Panc1 (cell line): ENCODE measurements at places on chromosomes 3 and 15.

DNA sequence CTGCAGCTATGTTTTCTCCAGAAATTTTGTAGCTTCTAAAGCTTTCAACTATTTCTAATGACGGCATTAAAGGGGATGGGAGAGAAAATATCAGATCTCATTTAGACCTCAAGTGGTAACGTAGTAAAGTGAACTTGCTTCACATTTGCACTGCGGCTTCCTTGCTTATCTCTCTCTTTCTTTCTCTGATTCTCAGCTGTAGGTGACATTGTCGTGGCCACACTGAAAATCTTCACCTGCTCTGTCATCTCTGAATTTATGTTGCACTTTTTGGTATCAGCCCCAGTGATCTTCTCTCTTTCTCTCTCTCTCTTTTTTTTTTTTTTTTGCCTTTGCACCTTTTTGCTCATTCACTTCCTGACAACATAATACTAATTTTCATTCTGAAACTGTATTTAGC is 254.1 kb upstream of the SATB1 start:
- no peak for DNase-seq

DNA sequence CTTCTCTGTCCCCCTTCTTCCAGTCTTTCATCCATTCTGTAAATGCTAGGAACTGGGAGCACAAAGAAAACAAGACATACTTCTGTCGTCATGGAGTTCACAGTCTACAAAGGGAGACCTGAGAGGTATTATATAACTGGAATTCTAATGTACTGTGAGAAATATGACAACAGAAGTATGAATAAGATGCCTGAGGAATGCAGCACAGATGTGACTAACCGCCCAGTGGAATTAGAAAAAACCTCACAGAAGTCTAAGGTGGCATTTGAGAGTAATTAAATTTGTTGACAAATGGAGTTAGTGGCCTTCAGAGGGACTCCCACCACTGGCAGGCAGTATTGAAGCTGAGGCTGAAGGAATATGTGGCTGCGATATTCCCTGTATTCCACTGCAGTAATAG is 168.5 kb upstream of the FAM3D start:
- DNase-seq: no peak

DNA sequence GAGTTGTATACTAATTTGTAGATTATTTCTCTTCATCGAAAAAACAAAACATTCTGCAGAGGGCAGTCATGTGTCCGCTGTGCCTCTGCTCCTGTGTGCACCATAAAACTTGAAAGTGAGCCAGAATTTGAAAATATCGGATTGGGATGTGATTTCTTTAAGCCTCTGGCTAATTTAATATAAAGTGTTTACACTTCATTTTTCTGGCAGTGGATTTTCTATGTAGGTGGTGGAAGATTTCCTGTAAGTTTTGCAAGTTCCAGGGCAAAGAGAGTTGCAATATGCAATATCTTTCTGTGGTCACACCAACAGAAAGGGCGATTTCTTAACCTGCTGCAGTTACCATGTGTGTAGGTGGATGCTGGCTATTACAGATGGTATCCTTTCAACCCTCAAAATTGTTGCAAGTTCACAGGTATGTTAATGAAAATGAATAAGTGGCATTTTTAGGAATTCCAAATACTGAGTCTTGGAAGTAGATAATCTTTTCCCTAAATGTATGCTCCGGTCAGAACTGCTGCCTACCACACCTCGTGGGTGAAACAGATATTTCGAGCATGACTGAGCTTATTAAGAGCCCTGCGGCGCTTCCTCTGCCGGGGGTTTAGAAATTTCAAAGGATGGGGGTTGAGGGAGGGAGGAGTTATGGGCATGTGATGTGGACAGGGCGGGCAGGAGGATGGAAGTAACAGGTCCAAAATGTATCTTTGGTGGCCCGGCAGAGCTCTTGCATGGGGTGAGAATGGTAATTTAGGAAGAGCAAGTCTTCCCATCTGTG is 134.0 kb downstream of the PGPEP1L start:
- DNase-seq: no peak

GRCh38 chr15:91101608-91101920 is 1.5 kb downstream of the SV2B start:
- DNase-seq: no peak

GRCh38 chr15:85318048-85318731 is 62.2 kb upstream of the AKAP13 start:
- no peak for DNase-seq

- DNase-seq: no peak
Observed at GRCh38 chr3:189172668-189173419, 1.1 kb downstream of the TPRG1 start.

DNA sequence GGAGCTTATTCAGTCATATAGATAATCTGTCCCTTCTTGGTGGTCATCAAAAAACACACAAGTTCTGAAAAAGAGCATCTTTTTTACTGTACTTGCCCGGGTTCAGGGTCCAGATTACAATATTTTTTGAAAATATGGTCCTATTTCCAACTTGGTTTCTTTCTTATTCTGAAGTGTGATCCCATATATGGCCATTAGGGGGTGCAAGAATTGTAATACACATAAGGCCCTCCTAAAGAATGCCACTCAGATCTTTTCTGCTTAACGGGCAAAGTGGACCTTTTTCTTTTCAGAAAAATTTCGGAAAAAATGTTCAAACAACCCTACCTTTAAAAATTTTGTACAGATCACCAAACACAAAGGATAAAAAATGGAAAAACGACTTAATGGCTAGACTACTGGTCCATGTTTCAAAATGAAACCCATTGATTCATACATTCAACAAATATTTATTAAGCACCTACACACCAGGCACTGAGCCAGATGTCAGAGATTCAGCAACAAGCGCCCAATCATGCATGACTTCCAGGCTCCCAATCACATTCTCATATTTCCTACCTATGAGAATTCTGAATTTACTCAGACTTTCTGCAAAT is 102.0 kb upstream of the MYRIP start:
- DNase-seq: no peak

DNA sequence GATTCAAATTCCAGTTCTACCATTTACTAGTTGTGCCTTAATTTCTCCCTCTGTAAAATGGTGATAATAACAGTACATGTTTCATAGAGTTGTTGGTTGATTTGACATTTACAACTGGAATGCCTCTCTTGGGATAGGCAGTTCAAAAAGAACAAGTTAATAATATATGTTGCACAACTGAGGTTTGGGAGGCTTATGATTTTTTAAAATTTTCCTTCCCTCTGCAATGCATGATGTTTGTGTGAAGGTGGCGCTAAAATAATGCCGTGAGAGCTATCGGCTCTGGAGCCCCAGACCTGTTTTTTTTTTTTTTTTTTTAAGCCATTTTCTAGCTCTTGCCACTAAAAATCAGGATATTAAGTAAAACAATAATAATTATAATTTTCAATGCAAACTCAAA is 18.6 kb downstream of the DNAJB11 start:
- DNase-seq: no peak

- no peak for DNase-seq
Observed at GRCh38 chr3:153513236-153513635, 351.2 kb downstream of the RAP2B start.

- peak; percentile 33 for DNase-seq
Observed at GRCh38 chr3:161560008-161560637, 63.5 kb downstream of the OTOL1 start.

- DNase-seq: no peak
Observed at GRCh38 chr3:10373686-10374261, 52.9 kb upstream of the SEC13 start.

- DNase-seq: no peak
Observed at GRCh38 chr3:45181496-45181895, 35.3 kb upstream of the CDCP1 start.

DNA sequence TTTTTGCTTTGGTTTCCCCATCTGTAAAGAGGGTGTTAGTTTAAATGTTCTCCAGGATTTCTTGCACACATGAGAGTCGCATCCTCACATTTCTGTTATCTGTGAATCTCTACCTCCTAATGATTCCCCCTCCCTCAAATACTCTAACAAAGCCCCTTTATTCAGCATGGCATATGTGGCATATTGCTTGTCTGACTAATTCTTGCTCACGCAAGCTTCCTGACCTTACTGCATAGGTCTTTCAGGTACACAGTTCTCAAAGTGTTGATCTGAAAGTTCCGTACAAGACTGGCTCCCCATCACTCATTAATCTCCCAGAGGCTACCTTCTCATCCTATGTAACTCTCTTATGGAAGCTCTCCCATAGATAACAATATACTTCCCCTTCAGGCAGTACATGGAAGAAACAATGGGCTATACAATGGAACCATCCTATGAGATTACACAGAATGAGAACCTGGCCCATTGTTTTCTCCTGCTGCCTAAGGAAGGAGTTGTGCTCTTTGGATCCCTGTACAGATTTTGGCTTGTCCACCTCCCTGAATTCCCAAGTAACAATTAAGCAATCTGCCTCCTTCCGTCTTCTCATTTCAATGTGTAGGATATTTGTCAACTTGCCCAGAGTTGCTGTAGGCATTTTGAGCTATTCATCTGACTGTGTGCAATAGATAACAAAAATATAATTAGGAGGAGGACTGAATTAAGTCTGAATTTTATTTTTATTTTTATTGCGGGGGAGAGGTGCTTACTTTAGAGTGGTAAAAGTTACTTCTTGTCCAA is 51.0 kb downstream of the PPARG start:
- DNase-seq: no peak

DNA sequence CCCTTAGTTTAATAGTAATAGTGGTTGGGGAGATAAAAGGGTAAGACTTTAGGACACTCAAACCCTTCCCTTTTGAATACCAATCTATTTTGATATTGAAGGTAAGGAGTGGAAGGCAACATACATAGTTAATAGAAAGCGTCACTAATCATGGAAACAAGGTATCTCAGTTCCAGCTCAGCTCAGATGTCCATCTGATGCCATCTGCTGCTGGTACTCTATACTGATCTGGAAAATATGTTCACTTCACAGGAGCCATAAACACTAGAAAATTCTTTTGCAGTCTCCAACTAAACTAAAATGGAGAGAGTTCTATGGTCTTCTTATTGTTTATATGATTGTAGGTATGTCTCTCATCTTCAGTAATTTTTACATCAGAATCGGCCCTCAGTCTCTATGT is 1777.1 kb downstream of the OTOL1 start:
- no peak for DNase-seq

DNA sequence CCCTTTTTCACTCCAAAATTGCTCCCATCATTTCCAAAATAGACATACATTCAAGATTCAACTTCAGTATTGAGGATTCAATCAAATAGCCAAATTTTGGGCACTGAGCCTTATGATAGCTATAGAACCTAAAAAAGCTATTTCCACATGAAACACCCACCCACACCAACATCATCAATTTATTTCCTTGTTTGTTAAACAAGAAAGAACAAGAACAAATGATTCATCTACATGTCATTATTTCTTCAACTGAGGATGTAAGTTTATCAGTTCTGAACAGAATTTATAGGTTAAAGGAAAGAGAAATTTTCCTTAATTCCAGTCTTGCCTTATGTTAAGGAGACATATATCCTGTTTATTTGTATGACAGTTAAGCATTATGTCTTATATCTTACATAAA is 32.2 kb downstream of the DPPA2 start:
- no peak for DNase-seq

DNA sequence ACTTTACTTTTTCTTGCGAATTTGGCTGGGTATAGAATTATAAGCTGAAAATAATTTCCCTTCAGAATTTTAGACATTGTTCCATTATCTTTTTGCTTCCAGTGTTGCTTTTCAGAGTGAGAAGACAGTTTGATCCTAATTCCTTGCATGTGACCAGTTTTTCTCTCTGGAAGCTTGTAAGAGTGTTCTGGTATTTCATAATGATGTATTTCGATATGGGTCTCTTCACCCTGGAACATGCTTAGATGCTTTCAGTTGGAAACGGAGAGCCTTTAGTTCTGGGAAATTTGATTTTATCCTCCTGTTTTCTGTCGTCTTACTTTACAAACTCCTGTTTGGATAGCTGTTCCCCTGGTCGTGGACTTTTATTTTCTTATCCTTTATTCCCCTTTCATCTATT is 13.9 kb downstream of the ALPK3 start:
- DNase-seq: no peak

- DNase-seq: no peak
Observed at GRCh38 chr3:9066141-9066540, 102.9 kb upstream of the RAD18 start.

- DNase-seq: no peak
Observed at GRCh38 chr15:36090286-36090946, 489.0 kb upstream of the CDIN1 start.

- DNase-seq: no peak
Observed at GRCh38 chr3:160577093-160577492, 11.7 kb upstream of the KPNA4 start.

DNA sequence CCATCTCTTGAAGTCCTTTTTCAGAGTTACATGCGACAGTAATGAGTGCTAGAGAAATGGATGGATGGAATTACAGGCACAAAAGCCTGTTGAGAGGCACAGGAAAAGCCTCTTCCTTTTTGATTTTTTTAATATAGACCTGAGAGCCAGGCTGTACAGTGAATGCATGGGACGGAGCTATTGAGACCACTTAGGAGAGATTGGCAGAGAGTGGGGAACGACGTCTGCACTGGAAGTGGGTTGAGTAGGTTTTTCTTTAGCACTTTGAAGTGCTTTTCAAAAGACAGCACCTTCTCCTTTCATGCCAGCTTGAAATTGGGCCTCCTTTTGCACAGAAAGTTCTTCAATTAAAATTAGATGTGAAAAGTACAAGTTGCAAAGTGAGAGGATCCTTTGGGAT is 37.0 kb downstream of the GLDN start:
- DNase-seq: no peak

GRCh38 chr15:70159001-70159712 is 61.4 kb upstream of the TLE3 start:
- no peak for DNase-seq

GRCh38 chr3:10852066-10852808 is 36.2 kb downstream of the SLC6A11 start:
- DNase-seq: no peak

- DNase-seq: no peak
Observed at GRCh38 chr3:5799398-5799797, 611.9 kb downstream of the EDEM1 start.

DNA sequence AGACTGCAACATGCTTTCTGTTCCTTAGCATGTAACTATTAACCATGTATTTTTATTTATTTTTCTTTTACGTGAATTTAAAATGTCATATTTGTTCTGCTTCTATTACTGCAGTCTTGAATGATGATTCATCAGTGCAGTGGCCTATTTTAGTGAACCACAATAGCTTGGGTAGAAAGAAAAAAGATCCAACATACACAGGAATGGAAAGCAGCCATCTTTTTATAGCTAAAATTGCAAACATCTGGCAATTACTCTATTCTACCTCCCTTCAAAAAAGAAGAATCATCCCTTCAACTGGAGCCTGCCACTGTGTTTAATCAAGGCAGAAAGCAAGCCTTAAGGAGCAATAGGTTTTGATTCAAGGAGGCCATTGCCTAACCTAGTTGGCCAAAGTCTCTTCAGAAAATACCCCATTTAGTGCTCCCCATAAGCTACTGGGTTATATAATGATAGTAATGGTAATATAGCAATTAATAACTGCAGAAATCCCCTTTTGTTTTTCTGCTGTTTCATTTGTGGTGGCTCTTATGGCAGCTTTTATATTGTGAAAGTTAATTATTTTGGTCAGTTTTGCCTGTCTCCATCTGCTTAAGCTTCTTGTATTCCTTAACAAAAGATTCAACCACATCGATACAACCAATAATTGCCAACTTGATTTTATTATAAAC is 267.3 kb downstream of the LPP start:
- DNase-seq: no peak
